ENCODE measurements at places on chromosomes 4 and X.

- DNase-seq = no peak
These were observed 78.9 kb upstream of the PPP2R3B start for GRCh38 chrX:465418-466215.

DNA sequence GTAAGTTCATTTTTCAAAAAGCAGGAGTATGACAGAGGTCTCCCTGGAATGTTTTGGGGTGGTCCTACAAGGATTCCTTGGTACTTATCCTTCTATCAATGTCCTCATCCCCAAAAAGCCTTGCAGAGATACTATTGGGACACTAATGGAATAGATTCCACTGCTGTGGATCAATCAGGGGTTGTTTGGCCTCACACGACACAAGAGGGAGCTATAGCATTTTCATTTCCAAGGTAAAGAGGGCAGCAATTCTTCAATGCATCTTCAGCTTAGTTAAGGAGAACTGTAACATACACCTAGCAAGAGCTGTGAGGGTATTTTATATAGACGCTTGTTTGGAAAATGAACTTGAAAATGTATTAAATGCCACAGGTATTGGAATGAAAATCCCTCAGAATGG is 50.9 kb downstream of the USP26 start:
- DNase-seq = no peak

GRCh38 chr4:86926435-86927086 is 8.2 kb upstream of the AFF1 start:
- DNase-seq = peak; percentile 93

- DNase-seq = peak; percentile 10
These were observed 63.7 kb upstream of the FMR1 start for GRCh38 chrX:147847999-147848398.

- DNase-seq = no peak
These were observed 105.4 kb downstream of the HS6ST2 start for GRCh38 chrX:132853040-132853439.

DNA sequence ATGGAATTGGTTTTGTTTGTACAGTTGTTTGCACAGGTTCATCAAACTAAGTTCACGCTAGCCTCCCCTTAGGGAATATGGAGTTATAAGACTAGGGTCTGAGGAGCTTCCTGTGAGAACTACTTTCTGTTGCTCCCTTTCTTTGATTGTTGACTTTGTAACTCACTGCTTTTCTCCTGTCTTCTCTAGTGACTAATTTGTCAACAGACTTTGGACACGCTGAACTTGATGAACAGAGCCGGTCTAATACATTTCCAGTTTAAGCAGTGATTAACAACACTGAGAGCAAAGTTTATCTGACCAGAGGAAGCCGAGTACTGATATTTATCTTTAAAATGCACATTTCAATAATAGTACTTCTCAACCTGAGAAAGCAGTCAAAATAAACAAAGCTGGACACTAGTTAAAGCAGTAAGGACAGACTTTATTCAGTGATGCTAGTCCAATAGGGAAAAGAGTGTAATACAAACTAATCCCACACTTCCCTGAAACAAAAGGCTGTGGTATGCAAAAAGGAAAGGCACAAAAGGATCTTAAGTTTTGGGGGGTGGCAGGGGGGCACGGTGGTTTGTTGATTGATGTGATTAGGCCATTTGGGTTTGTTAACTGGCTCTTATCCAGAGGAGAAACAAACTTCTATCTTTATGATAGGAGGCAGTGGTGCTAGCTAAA is 2.7 kb upstream of the NUDT9 start:
- DNase-seq = no peak

- DNase-seq = no peak
These were observed 30.0 kb downstream of the CDKL5 start for GRCh38 chrX:18455384-18455783.

DNA sequence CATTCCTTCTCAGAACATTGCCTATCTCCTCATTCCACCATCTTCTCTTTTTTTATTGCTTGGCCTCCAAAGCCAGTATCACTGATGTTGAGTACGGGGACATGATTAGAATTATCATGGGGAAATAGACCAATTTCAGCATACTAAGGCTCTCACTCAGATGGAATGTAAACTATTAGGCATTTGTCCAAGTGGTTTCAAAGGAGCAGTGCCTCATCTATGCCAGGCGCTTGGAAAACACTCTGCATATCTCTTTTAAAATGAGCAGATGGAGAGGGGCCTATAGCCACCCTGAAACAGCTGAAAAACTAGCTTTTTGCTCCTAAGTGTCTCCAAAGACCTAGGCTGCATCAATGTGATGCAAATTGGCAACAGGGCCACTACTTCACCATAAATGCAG is 150.8 kb upstream of the DIPK2B start:
- no peak for DNase-seq

DNA sequence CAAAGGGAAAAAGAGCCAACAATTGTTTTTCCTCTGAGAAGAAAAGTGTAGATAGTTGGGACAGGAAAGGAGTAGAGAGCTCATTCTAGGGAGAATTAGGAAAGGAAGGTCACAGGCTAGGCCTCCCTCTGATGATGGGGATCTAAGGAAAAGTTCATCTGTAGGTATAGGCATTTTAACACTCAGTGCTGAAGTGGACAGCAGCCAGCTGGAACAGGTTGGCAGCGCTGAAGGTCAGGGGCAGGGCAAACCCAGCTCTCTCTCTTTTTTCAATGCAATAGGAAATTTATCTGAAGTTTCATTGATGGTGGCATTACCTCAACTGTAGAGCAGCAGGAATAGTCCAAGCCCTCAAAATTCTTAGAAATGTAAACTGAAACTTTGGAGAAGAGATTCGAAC is 98.5 kb upstream of the ETNPPL start:
- DNase-seq = no peak

GRCh38 chr4:88818631-88819470 is 121.2 kb upstream of the NAP1L5 start:
- DNase-seq = peak; percentile 43

GRCh38 chr4:107213880-107214279 is 177.8 kb upstream of the DKK2 start:
- no peak for DNase-seq

DNA sequence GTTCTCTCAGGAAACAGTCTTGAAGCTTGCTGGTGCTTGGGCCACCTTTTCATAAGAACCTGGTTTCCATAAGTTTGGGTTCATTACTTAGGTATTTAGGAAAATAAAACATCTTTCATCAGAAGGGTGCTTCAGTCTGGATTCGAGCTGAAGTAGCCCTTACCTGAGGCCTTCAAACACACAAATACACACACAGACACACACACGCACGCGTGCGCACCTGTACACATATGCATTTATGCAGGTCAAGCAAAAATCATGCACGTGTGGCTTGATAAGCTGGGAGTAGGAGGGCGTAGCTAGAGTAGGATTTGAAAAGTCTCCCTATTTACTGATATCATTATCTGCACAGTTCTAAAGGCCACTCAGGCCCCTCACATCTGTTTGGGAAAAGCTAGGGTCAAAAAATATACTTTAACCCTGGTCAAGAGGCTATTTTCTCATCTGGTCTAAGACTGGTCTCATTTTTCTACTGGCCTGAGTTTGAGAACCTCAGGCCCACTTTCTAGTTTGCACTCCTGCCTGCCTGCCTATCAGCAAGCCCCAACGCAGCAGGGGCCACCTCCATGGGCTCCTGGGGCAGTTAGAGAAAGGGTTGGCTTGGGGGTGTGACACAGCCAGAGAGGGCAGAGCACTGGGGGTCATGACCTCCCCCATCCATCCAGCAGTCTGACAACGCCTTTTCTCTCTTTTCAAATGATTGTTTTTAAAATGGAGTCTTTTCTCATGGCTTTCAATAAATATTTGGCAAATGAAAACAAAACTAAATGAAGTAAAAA is 64.3 kb downstream of the RASL11B start:
- no peak for DNase-seq

- no peak for DNase-seq
These were observed 1.5 kb downstream of the JAKMIP1 start for GRCh38 chr4:6198768-6199421.

- no peak for DNase-seq
These were observed 3.1 kb downstream of the TNMD start for GRCh38 chrX:100587861-100588260.

DNA sequence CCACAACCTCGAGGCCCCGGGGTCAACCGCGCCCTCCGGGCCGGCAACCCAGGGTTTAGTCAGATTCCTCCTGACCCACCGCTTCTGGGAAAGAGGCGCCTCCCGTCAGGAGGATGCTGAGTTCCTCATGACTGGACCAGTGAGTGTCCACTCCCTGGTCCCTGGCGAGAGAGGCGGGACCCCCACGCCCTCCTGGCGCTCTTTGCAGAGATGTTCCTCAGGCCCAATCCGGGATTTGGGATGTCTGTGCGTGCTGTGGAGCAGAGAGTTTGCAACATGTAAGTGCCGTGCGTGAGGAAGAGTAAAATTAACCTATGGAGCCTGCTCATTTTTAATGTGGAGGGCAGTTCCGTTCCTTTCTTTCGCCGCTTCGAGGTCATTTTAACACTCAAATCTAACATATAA is 824 bp upstream of the UGDH start:
- no peak for DNase-seq

DNA sequence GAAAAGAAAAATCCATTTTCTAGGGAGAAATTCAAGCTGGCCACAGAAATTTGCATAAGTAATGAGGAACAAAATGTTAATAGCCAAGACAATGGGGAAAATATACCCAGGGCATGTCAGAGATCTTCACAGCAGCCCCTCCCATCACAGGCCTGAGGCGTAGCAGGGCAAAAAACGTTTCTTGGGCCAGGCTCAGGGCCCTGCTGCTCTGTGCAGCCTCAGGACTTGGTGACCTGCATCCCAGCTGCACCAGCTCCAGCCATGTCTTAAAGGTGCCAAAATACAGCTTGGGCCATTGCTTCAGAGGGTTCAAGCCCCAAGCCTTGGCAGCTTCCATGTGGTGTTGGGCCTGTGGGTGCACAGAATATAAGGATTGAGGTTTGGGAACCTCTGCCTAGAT is 32.1 kb upstream of the TMPRSS11B start:
- DNase-seq = no peak

GRCh38 chrX:104929324-104929723 is 291.2 kb downstream of the TEX13A start:
- DNase-seq = no peak

- DNase-seq = no peak
These were observed 3.4 kb downstream of the GPRASP1 start for GRCh38 chrX:102654696-102655095.

DNA sequence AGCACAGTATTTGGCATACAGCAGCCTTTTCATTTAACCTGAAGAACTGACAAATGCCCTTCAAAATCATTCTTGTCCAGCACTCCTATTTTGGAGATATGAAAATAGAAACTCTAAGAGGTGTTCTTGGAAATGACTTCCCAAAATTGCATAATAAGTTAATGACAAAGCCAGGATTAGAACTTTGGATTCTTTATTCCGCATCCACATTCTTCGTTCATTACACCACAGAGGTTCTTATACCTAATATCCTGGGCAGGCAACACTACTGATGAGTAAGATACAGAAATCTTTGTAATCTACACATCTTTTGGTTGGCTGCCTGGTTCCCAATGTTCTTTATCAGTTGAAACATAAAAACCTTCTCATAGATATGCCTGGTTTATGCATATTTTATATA is 5.9 kb downstream of the COL25A1 start:
- DNase-seq = no peak

DNA sequence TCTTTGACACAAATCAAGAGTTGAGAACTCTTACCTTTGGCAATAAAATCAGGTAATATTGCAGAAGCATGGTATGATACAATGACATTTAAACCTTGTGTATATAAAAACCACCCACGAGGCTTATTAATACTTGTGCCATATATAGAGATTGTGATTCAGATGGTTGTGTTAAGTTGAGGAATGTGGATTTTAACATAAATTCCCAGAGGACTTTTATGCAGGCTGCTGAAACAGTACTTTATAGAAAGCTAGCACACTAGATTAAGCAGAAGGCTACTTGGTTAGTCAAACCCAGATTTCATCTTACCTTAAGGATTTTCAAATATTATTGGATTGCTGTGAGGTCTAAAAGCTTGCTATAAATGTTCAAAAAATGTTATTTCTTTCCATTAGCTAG is 325.7 kb upstream of the PCDH10 start:
- no peak for DNase-seq

DNA sequence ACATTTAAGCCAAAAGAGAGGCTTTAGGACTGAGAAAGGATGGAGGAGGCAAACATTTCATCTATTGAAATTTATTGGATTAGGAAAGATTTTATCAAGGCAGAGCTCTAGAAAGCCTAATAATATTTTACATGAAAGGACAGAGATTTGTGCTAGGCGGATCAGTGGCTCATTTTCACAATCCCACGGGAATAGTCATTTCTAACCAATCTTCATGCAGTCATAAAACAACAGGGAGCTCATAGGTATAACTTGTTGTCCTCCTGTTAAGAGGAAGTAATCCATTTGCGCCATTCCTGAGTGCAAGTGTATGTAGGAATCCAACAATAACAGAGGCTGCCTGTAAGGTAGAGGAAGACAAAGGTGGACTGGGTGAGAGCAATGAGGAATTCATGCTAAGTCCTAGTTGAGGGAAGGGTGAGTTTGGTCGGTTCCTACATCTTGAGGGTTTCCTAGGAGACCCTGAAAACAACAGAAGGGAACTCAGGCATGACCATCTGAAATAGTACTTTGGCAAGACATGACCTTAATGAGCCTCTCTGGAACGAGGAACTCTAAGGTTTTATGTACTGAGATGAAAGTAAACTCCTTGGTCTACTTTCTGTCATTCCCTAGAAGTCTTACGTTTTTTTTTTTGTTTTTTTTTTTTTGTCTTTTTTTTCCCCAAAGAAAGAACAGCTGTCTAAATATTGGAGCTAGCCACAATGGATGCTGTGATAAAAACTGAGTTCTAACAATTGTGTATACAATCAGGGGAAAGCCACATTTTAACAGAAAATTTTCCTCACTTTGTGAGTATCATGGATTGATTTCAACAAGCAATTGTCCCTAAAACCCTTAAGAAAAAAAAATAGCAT is 89.7 kb downstream of the GEMIN8 start:
- DNase-seq = no peak

- DNase-seq = no peak
These were observed 81.7 kb upstream of the BMP2K start for GRCh38 chr4:78694457-78694787.
